ENCODE measurements at places on chromosomes 7 and 10.
A peak's percentile ranks its signal among the peaks of the same experiment; 100 is the strongest.

DNA sequence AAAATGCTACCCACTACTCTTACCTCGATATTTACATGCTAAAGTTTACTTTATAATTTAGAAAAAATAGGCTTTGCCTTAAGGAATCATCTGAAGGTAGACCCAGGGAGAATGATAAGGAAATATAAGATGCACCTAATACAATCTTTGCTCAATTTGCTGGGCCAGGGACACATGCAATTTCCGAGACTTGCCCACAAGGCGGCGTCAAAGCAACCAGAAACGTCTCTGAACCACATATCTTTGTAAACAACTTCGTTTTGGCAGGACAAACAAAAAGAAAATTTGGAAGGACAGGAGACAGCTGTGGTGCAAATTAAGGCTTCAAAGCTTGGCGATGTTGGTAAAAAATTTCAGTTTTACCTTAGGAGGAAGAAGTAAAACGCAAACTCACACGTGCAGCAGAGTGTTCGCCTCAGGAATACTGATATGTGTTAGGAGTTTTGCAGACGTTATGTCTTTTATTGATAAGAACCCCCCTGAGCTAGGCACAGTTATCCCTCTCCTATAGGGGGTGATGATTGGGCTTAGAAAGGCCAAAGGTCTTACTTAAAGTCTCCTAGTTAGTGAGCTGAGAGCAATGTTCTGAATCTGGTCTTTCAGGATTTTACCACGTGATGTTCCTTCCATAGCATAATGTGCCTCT is 134.3 kb downstream of the PRKCQ start:
- peak; percentile 86 for DNase-seq

DNA sequence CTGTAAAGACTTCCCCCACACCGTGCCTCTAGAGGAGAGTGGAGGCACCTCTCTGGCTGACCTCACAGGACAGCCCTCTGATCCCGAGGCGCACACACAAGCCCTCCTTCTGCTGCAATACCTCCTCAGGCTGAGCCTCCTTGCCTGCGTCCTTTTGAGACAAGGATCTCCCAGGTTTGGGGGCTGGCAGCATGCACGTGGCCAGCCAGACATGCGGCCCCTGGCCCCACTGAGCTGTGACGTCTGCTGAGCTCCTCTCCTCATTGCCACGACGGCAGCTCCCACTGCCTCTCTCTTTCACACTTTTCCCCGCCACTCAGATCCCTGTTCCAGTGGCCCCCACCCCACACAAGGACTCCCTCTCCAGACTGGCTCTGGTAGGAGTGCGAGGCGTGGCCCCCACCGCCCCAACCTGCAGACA is 12.2 kb upstream of the DNAAF5 start:
- DNase-seq, result no peak

DNA sequence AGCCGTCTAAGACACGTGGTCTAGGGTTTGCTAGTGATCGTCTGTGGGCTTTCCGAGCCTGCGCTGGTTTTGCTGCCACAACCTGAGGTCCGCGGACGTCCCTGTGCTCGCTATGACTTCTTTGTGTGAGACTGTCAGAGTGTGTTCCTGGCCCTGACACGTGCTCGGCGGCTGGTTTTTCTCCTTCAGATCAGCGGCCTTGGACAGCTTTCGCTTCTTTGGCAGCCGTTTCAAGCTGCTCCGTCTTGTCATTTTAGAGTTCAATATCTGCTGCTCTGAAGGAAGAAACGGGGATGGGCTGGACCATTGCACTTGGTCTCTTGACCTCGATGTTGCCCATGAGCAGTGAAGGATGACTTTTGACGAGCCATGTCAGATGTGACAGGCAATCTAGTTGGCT is 147.3 kb downstream of the MGMT start:
- DNase-seq, result no peak

DNA sequence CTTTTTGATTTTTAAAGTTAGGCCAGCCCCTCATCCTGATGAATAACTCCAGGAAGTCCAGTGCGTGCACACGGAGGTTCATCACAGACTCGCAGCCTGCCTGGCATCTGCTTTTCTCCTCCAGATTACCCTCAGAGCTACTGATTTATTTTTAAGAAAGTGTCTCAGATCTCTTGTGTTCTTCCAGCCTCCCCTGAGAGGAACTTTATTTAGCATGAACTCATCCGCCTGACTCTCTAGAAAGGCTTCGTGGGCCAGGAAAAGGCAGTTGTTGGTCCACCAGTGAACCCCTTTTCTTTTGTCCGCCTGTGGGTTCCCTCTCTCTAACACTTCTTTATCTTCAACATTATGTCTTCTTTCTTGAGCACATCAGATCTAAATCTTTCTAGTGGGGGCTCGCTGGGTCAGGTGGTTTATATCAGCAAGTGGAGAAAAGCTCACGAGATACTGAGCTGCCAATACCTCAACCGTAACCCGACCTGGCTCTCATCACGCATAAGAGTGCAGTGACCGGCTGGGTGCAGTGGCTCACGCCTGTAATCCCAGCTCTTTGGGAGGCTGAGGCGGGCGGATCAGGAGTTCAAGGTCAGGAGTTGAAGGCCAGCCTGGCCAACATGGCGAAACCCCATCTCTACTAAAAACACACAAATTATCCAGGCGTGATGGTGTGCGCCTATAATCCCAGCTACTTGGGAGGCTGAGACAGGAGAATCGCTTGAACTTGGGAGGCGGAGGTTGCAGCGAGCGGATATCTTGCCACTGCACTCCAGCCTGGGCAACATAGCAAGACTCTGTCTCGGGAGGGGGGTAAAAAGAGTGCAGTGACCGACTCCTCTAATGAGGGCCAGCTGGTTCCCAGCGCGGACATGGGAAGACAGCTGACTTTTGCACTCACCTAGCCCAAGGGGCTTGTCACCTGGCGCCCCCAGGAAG is 162.3 kb downstream of the CCDC3 start:
- DNase-seq, result no peak

DNA sequence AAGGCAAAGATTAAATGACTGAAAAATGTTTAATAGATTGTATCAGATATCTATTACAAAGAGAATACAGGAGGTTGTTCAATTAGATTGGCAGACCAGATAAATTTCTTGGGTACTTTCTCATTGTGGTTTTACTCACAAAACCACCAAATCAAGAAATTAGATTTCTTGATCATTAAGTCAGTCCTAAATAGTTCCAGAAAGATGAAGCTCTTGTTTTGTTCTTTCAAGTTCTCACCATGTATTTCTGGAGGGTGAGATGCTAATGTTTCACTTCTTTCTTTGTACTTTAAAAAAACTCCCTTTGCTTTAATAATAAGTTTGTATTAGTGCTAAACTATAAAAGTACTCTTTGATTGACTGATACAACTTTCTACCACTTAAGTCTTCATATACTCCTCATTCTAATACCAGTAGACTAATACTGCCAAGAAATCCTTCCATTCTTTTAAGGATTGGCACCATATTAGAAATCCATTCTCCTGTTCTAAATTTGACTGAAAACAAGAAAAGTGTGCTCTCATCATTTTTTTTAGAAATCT is 69.4 kb downstream of the RNF133 start:
- no peak for DNase-seq

DNA sequence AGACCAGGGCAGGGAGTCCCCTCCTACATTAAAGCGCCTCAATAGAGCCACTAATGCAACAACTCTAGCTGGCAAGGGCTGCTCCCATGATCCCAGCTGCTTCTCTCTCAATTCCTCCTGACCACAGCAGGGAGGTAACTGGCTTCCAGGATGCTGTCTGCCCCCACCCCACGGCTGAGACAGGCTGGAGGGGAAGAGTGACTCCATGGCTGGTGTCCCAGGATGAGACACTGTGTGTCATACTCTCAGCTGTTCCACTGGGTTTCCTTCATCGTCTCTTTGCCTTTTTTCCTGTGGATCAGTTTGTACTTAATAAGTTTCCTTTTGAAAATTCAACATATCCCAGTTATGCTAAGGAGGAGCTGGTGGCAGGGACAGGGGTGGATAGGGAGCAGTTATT is 27.7 kb upstream of the MYH16 start:
- no peak for DNase-seq

DNA sequence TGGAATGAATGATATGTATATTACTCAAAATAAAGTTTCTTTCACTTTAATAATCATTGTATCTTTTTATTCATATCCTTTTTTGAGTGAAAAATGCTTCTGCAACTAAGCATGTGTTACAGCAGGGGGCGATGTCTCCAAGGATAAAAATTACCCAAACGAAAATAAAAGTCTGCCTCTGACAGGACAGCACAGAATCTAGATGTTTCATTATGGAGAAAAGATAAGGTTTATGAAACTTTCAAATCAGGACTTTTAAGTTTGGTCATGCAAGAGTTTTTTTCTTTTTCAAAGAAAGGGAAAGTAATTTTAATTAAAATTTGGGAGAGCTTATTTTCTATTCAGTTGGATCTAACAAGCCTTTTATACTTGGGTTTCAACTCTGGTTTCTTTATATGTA is 48.4 kb downstream of the TES start:
- no peak for DNase-seq
